ENCODE measurements at places on chromosomes 12 and 14.
A peak's percentile ranks its signal among the peaks of the same experiment; 100 is the strongest.

DNA sequence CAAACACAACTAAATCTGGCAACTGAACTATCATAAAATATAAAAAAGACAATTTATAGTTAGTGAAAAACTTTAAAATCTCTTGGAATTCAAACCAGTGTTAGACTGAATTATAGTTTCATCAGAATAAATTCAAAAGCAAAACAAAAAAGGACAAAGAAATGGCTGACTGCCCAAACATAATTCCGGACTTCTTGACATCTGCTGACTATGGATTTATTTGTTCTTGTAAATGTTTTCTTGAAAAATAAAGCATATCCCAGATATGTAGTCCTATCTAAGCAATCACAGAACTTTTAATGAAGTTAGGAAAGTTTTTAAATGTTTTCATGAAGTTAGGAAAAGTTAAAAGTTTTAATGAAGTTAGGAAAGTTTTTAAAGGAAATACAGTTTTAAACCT lies 45.8 kb upstream of the CNTN1 start:
- no peak for DNase-seq

DNA sequence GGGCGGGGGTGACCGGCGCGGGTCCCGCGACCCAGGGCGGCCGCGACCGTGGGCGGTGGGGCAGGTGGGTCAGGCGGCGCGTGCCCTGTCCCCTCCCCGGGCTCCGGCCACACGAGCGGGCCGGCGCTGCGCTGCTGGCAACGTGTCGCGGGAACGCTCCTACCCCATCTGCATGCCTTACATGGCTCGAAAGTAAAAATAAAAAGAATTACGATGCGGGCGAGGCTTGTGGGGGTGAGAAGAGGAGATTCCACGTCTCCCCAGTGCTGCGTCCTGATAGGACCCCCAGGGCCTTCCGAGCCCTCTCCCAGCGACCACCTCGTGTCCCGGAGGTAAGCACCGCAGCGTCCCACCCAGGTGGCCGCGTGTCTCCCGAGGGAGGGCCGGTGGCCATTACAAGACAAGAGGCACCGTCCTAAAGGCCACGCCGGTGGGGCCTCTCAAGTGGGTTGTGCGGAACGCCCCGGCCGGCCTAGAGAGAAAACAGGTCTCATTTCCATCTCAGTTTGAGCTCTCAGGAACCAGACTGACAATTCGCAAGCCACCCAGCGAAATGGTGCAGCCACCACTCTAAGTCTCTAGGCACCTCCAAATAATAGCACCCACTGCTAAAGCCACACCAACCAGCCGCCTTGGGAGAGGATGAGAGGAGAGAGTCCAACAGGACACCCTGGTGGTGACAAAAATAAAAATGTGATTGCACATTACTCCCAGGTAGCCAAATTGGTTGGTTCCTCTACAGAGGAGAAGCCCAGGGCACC lies 612 bp upstream of the FOXN3 start:
- peak; percentile 71 for DNase-seq

DNA sequence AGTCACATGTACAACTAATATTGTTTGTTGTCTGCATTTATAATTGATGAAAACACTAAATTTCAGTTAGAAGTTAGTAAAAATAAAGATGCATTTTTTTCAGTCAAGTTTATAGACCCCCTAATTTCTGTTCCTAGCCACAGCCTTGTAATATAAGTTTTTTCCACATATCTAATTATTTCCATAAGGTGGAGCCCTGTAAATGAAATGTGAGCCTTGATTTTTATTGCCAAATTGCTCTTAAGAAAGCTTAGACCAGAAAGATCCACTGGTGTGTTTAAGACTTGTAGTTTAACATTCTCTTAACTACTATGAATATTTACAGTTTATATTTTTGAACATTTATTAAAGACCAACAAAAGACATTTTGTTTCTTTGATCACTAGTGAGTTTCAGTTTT lies 322.1 kb upstream of the RGS6 start:
- no peak for DNase-seq

GRCh38 chr12:115870021-115870420 lies 407.5 kb downstream of the MED13L start:
- no peak for DNase-seq

GRCh38 chr14:106652494-106652893 lies 1126.1 kb downstream of the TMEM121 start:
- no peak for DNase-seq

DNA sequence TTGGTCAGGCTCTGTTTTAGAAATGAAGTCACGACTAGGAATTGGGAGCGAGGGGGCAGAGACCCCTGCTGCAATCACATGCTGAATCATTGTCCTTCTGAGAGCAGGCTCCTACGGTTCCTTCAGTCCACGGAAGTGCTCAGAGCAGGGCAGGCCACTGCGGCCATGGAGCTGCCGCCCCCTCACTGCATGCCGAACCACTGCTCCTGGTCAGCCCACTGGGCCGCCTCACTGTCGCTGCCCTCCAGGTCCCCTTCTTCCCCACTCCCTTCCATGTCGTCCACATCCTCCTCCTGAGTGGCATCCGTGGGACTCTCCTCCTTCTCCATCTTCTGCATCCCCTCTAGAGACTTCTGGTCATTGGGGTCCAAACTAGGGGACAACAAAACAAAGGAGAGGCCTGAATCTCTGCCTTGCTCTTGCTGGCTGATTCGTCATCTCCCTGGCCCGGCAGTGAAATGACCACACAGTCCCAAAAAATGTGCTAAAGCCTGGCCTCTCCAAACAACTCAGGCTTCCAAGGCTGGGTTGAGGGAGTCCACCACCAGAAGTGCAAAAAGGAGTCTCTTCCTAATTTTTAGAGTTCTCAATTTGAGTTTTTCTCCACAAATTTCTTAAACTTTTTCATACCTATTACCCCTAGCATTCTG lies 29.4 kb downstream of the ANAPC7 start:
- no peak for DNase-seq

GRCh38 chr12:104605685-104606084 lies 148.9 kb downstream of the CHST11 start:
- no peak for DNase-seq

DNA sequence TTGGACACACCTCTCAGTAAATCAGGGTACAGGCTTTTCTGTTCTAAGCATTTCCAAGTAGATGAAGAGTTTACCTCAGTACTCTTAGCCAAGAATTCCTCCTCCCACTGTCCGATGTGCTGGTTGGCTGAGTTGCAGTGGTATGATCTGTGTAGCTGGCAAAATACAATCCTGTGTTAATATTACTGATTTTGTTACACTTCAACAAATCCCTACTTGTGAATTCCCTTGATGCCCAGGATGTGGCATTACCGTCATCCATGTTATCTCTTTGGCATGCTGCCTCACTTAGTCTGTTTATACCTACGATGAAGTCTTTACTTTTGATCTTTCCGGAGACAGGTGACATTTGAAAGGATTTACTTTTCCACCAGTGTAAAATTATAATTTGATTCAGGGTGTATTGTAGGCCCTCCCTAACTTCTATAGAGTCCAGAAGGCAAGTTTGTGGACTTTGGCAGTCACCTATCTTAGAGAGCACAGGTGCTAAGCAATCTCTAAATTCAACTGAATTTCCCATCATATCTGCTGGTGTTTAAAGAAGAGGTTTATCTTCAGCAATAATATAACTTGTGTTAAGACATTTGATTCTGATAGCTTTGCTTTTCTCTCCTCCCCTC lies 10.1 kb downstream of the CCDC196 start:
- DNase-seq, result no peak

DNA sequence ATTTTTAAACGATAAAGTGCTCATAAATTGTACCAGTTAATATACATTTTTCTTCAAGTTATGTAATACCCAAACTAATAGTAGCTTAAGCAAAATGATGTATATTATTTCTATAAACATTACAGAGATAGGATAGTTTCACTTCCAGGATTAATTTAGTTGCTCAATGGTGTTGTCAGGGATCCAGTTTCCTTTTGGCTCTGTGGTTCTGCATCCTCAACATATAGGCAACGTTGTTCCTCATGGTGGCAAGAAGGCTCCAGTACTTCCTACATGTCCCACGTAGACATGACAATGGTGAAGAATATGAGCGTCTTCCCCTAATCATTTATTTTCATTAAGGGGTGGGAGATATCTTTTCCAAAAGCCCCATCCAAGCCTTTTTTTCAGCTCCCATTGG lies 60.7 kb upstream of the DCD start:
- DNase-seq, result no peak

- DNase-seq, result no peak
Measured at GRCh38 chr12:94725375-94726168, 75.2 kb upstream of the TMCC3 start.

GRCh38 chr14:74988993-74989392 lies 13.7 kb upstream of the EIF2B2 start:
- DNase-seq, result no peak

GRCh38 chr12:2291182-2291832 lies 238.5 kb downstream of the CACNA1C start:
- no peak for DNase-seq

DNA sequence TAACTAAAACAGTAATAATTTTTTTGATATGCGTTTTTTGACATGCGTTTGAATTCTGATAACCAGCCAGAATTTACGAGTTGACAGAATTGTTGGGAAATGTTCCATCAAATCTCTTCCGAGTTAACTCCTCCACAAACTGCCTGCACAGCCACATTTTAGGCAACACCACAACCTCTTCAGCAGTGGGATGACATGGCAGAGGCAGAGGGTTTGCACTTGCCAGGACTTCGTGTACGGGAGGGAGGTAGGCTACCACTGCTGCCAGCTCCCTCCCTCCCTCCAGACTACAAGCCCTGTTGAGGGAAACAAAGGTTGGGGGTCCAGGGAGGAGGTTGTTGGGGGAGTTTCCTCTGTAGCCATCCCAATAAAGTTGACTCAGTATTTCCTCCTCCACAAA lies 14.5 kb upstream of the ACTR6 start:
- DNase-seq, result no peak

DNA sequence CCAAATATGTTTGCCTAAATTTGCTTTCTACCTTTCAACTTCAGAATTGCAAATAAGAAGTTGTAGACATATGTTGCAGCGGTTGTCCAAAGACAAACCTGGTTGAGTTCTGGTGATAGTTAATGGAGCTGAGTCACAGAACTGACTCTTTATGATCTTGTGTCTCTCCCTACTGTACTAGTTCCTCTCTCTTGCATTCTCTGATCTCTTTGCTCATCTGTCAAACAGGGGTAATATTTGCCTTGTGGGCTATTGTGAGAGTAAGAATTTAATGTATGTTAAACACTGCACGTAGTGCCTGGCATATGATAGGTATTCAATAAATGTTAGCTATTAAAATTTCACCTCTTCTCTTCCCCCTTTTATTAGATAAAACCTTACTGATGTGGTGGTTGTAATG lies 283.5 kb upstream of the RGS6 start:
- no peak for DNase-seq

DNA sequence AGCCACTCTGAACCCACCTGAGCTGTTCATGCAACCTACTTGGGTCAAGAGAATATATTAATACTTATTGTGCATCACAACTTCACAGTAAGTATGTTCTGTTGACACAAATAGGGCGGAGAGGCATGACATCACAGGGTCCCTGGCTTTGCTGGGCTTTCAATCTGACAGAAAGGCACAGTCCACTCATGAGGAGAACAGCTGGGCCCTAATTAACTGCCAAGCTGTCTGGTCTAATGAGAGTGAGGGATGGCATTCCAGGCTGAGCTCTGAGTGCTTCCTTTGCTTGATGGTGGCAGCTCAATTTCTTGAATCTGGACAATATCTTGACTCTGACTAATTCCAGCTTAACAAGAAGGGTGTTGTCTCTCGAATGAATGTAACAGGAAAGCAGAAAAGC lies 2.0 kb downstream of the EFCAB11 start:
- no peak for DNase-seq

GRCh38 chr12:46944088-46944487 lies 118.3 kb upstream of the SLC38A4 start:
- DNase-seq, result no peak

- no peak for DNase-seq
Measured at GRCh38 chr14:101819251-101819990, 57.9 kb downstream of the PPP2R5C start.

DNA sequence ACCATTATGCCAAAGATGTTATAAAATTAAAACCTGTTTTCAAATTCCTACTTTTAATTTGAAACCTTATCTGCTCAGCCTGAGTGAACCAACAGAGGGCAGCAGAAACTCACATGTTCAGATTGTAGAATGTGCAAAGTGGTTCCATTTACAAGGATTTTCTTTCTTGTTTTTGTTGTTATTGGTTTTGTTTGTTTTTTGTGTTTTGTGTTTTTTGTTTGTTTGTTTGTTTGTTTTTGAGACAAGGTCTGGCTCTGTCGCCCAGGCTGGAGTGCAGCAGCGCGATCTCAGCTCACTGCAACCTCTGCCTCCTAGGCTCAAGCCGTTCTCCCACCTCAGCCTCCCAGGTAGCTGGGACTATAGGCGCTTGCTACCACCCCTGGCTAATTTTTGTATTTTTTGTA lies 22.8 kb upstream of the GARIN2 start:
- DNase-seq, result peak; percentile 9

- no peak for DNase-seq
Measured at GRCh38 chr12:91877022-91877421, 268.6 kb downstream of the BTG1 start.

DNA sequence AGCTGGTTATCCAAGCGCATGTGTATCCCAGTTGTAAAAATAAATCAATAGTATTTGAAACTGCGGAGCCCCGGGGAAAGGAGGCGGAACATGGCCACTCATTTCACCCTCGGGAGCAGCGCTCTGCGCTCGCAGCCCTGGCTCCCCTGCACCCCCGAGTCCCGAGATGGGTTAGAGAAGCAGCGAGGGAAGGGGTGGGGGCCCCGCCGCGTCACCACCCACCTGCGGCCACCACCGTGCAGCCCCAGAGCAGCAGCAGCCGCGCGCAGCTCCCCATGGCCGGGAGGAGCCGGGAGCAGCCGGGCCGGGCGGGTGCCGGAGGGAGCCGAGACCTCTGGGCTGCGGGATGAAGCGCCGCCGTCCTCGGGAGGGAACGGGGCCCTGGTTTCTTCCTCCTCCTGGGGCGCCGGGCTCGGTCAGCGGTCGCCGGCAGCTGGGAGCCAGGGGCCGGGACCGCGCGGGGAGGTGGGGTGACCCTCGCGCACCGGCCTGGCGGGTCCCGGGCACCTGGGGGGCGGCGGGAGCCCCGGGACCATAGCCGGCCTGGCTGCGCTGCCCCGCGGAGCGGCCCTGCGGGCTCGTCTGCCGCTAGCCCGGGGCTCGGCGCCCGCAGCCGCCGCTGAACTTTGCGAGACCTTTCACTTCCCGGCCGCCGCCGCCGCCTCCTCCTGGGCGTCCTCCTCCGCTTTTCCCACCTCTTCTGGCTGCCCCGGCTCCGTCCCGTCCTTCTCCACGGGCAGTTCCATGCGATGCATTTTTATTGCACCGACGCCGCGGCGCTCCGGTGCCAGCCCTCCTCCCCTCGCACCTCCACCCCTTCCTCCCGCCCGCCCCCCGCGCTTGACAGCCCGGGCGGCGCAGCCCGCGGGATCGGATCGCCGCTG lies at the start of gene NTN4:
Gene NTN4, minus strand, starts transcription at position 732 of the 884 bp plus-strand sequence. Its CDS starts 455 bp downstream, at position 277.
- DNase-seq, result no peak

GRCh38 chr12:15318841-15319240 lies 3.5 kb upstream of the PTPRO start:
- peak; percentile 43 for DNase-seq

DNA sequence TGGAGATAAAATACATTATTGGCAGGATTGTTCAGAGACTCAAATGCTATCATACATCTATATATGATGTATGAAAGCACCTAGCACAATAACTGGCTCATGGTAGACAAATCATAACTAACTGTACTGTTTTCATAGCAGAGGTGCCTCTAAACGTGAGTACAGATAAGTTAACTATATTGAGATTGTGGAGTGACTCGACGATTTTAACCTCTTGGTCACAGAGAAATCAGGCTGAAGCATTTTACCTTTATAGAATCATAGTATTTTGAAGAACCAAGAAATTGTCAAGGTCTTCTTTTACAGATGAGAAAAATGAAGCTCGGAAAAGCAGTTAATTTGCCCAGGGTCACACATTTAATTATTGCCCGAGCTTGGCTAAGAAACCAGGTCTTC lies 666 bp upstream of the DERA start:
- DNase-seq, result no peak

All from NCI-H1092 (cell line).